ENCODE measurements at places on chromosomes 5 and 9.

DNA sequence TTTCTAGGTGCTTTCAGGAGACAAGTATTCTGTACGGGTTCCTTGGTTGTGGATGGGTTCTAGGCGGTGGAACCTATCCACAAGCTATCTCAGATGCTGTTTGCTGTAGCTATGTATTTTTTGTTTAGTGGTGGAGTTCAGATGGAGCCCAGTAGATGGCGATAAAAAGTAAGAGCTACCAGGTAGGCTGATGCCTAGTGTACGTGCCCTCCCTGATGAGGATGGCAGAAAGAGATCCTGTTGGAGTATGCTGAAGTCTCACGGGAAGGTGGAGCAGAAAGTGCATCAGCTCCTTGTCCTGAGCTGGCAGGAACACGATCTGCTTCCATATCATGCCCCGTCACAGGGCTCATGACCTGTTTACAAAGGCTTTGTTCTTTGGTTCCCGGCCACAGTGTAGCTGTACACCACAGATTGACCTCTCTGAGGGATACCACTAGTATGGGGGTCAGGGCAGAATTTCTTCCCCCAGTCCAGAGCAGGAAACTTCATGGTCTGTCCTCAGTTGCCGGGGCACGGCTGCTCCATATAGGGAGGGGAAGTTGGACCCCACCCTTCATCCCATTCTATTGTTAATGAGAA lies 12.6 kb upstream of the UGT3A2 start:
- no peak for DNase-seq

DNA sequence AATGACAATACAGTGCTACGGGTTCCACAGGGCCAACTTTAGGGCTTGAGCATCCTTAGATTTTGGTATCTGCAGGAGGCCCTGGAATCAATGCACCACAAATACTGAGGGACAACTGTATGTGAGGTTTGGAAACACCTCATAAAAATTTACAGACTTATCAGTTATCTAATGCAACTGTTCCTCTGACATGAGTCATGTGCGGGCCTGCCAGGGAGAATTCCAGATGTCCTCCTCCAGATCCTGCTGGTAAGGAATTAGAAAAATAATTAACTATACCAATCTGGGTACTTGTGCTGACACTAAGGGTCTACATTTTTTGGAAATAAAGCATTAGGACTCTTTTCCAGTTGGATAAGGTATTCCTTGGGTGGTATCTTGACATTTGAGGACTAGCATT lies 333.3 kb downstream of the ARRDC3 start:
- DNase-seq = no peak

GRCh38 chr9:129752900-129753729 lies at the start of gene PTGES:
TSS of gene PTGES (minus strand) at chr9:129753042. CDS start at chr9:129753012, 30 bp downstream.
- peak; percentile 83 for DNase-seq

DNA sequence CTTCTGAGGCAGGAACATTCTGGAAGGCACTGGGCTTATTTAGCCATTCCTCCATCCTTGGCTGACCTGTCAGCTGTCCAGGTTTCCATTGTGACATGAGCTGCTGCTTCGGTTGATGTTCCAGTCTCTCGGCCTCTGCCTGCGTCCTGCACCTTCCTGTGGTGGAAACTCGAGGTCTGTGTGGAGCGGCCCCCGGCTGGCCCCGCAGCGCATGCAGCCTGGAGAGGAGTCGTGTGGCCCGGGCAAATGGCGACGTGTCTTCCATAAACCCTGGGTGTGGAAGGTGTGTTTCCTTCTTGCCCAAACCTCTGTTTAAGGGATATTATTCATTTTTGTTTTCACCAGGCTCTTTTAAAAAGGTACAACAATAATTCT lies 36.5 kb upstream of the SLC9A3 start:
- no peak for DNase-seq

GRCh38 chr5:173412566-173412965 lies 84.4 kb upstream of the STC2 start:
- no peak for DNase-seq

DNA sequence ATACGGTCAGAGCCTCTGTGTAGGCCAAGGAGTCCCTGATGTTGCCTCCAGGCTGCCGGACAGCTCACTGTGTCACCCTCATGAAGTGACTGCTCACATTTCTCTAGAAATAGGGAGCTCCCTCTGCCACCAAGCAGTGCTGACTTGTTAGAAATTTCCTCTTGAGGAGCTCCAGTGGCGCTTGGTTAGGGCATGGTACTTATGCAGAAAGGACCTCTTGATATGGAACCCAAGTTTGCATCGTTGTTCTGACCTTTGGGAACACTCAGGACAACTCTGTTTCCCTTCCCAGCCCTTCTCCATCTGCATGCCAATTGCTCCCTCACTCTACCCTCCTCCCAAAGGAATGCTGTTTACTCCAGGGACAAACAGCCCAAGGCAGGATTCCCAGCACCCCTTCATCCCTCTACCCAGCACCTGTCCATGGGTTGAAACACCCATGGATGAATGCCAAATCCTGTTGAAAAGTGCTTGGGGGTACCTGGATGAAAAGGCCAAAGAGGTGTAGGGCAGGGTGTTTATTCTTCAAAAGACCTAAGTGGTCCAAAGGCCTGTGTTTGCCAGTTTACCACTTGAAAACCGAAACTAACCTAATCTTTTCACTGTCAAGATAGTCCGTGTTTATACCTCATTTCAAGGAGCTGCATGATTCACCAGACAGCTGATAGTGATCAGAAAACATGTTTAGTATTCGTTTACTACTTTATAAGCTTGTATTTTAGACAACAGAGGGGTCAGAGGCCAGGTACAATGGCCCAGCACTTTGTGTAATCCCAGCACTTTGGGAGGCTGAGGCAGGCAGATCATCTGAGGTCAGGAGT lies 51.1 kb downstream of the KLF4 start:
- no peak for DNase-seq

DNA sequence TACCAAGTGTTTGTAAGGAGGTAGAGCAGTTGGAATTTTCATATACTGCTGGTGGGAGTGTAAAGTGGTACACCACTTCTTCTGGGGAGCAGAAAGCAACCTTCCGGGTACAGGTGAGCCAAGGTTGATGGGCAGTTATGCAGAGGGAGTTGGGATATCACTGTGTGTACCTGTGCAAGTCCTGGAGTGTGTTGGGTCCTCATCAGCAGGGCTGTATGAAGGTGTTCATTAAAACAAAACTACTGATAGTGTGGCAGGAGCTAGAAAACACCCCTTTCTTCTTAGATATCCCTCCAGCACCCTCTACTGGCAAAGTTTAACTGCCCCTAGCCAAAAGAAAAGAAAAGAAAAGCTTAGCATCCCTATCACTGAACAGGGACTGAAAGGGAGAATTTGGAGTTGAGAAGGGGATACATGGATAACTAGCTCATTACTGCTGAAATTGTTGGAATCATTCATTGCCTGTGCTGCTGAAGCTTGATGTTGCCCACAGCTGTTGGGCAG lies 10.7 kb downstream of the MARCHF6 start:
- DNase-seq = no peak

DNA sequence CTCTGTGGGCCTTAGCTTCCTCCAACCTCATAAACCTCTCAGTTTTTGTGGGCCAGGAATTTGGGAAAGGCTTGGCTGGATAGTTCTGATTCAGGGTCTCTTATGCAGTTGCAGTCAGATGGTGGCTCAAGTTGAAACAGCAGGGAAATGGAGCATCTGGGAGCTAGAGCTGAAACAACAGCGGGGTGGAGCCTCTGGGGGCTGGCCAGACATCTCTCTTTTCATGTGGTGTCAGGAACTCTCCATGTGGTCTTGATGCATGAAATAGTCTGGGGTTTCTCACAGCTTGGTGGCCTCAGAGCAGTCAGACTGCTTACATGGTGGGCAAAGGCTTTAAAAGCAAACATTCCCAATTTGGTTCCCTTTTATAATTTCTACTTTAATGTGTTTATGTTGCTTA lies 13.5 kb downstream of the ZNF346 start:
- no peak for DNase-seq
